ENCODE measurements at places on chromosomes 2 and 18.

DNA sequence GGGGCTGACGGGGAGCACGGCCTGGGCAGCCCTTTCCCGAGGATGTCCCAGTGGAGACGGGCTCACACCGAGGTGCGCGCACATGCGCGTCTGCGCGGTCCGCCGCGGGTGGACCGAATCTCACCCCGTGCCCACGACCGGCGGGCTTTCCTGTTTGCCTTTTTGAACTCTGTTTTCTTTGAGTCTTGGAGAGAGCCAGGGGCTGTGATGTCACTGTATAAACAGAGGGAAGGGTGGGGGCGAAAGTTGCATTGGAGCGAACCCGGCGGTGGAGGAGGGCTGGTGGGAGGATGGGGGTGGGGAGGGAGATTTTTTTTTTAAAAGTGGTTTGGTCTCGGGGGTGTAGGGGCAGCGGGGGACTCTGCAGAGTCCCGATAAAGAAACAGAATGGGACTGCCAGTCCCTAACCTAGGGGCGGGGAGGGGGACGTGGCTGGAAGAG is 141.2 kb upstream of the CTAGE1 start:
- no peak for DNase-seq

GRCh38 chr2:181441670-181442069 is 15.5 kb upstream of the ITGA4 start:
- no peak for DNase-seq

DNA sequence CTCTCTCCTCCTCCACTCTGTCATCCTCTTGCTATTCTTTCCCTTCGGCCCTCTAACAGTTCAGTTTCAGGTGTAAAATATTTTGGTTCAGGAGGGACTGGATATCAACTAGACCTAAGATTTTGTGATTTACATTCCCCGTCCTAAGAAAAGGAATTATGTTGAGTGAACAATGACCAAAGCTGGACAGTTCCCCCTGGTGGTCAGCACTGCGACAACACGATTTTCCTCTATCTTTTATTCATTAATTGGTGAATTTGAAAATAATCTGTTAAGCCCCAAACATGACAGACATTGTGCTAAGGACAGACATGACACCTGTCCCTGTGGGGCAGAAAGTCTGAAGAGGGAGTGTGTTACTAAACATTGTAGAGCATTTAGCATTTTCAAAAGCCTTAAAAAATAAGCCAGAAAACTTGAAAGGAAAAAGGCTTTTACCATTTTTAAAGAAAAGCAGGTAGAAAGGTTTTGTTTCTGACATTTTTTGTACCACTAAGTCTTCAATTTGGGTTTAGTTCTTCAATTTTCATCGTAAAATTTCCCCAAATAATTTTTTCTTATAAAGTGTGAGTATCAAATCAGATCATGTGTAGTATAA is 28.4 kb upstream of the GTF2A1L start:
- no peak for DNase-seq

- no peak for DNase-seq
These were observed 446.6 kb downstream of the IRS1 start for GRCh38 chr2:226352941-226353560.

- DNase-seq: no peak
These were observed 59.9 kb upstream of the REG3A start for GRCh38 chr2:79219383-79219988.

DNA sequence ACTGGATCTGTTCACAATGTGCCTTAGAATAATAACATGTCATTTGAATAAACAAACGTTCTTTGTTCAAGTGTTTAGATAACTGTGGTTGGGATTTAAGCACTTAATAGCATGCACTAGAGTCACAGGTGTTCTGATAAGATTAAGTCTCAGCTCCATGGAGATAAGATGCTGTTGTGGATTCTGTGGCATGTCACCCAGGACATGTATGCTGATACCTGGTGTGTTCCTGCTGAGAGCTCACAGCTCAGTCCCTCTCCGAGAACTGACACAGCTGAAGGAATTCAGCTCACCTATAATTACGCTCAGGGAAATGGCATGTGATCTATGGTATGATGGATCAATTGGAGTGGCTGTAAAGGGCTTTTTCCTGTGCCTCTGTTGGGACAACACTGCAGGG is 75.4 kb upstream of the ST6GAL2 start:
- no peak for DNase-seq

GRCh38 chr2:8761529-8762164 is 75.8 kb downstream of the KIDINS220 start:
- no peak for DNase-seq

- no peak for DNase-seq
These were observed 898.3 kb downstream of the CPS1 start for GRCh38 chr2:211454679-211455078.

- no peak for DNase-seq
These were observed 8.8 kb upstream of the MBD2 start for GRCh38 chr18:54233228-54233625.

- DNase-seq: no peak
These were observed 48.4 kb downstream of the HK2 start for GRCh38 chr2:74882299-74882687.

DNA sequence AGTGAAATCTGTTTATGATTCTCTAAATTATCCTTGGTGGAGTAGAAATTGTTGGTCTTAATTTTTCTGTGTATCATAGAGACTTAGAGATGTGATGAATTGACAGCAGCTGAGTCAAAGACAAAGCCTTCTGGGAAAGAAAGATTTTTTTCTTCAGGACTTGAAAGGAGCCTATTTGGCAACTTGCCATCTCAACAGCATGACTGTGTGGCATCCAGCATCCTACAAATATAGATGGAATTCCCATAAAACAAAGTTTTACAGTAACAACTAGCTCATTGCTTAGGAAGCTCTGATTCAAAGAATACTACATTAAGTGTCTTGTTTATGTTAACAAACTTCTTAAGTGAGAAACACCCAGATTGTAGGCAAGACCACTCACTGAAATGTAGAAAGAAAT is 79.2 kb upstream of the SETBP1 start:
- no peak for DNase-seq
